ENCODE measurements at places on chromosomes 12 and 14.
A peak's percentile ranks its signal among the peaks of the same experiment; 100 is the strongest.

DNA sequence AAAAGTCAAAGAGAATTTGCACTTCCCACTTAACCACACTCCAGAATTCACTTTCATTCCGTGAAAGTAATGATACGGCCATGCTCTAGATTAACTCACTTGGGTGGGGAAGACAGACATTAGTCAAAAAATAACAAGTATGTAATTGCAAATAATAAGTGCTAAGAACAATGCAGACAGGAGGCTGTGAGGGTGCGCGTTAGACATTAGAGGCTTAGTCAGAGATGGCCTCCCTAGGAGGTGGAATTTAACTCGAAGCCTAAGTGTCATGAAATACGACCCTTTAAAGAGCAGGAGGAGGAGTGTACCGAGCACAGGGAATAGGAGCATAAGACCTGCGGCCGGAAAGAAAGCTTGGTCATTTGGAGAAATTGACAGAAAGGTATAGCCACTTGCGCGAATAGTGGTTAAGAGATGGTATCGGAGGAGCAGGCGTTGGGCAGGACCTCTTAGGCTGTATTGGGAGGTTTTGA lies 628 bp downstream of the SNRPF start:
- peak; percentile 32 for DNase-seq

- DNase-seq = no peak
Observed at GRCh38 chr12:104768033-104768432, 190.1 kb downstream of the SLC41A2 start.

GRCh38 chr14:37150414-37150813 lies 22.0 kb downstream of the SLC25A21 start:
- DNase-seq = no peak

GRCh38 chr12:38728894-38729293 lies 176.5 kb downstream of the CPNE8 start:
- DNase-seq = no peak

DNA sequence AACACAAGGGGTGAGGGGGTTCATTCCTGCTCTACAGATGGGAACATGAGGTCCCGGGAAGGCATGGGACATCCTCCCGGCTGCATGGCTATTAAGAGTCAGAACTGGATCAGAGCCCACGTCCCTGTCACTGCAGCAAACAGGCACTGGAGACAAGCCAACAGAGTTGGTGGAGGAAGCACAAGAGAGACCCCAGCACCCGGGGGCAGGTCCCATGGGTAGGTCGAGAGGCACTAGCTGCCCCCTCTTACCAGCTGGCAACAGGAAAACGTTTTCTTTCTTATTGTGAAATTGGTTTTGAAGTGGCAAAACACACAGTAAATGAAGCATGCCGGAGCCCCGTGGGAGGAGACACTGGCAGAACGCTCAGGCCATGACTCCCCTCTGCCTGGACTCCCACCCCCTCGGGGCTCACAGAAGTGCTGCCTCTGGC lies 43.6 kb downstream of the SYNE3 start:
- no peak for DNase-seq

DNA sequence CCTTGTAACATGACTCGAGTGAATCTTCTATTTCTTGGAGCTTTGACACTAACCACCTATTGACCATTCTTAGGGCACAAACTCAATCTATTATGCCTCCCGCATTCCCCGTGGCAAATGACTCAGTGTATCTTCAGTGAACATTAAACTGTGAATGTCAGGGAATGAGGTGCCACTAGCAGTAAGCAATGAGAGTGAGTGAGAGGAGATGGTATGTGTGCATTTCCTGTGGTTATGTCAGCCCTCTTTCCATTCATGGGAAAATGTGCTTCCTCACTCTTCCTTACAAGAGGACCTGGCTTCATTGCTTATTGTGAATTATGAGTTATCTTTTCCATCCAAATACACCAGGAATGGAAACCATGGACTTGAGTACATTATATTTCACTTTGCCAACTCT lies 229.2 kb downstream of the EMP1 start:
- no peak for DNase-seq

DNA sequence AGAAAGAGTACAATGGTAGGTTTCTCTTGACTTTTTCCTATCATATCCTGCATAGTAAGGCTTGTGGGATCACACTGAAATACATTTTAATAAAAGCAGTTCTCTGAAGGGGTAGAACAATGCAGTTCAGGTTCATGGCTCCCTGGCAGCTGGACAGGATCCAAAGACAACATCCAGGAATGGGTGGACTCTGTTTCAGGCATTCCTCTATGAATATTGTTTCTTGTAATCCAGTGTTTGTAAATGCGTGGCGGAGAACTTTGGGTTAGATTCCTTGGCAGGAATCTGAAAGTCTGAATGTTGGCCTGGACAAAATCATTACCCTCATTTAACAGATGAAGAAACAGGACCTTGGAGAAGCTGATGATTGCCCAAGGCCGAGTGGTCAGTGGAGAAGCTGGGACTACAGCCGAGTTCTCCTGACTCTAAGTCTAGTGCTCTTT lies 43.5 kb downstream of the SYNE2 start:
- no peak for DNase-seq

DNA sequence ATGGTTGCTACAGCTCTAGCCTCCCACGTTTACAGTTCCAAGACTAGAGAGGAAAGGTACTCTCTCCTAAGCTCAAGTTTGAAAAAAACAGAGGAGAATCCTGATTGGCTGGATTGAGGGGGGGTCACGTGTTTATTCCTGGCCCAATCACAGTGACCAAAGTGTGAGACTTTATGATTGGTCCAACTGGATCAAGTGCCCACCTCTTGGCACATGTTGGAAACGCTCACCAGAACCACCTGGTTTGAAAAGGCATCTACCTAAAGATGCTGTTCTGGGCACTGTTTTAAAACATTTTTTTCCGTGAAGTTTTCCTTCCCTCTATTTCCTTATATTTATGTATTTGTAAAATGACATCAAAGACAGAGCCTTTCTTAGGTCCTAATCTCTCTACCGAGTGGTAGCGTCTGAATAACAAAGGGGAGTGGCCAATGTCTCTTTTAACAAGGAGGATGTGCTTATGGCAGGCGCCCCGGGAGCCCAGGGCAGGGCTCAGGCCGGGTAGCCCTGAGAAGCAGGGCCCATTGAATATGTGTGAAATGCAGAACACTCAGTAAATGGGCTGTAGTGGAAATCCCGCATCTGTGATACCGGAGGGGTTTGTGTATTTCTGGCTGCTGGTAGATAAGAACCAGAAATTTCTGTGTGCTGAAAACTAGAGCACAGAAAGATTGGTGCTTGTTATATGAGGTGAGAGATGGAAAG lies 146.2 kb downstream of the ATP23 start:
- no peak for DNase-seq

All from activated CD4-positive, CD25-positive, alpha-beta regulatory T cell treated with anti-CD3 and anti-CD28 coated beads, Interleukin-2, amount 50 U/mL, for 72 hours (primary cell).